ENCODE measurements at places on chromosomes 16 and 17.

DNA sequence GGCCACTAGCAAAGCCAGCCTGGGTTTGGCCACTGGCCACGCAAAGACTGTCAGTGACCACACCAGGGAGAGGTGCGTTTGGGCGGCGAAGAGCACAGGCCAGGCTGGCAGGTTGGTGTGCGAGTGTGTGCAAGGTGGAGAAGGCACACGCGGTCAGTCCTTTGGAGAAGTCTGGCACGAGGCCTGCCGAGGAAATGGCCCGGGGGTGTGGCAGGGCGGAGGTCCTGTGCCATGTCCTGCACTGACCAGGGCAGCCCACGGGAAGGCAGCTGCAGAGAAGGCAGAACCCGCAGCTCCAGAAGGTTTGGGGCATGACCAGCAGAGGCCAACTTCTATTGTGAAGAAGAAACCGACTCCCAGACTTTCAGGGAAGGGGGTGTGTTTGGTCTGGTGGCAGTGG, 90.8 kb downstream of the ADCY9 start:
- no peak for DNase-seq

DNA sequence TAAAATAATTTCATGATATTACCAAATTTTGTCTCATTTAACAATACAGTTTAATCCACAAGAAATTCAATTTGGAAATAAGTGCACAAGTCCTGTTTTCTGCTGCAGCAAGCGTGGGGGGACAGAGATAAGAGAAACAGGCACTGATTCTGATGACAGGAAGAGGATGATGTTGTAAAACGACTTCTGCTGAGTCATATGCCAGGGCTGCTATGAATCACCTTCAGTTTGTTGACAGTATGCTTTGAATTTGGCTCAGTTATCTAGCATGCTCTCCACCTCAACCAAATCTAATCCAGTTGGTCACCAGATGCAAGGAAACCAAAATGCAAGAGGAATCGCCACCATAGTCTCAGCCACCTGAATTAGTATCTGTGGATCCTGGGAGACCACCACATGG, 244.1 kb upstream of the MON1B start:
- DNase-seq, result no peak

DNA sequence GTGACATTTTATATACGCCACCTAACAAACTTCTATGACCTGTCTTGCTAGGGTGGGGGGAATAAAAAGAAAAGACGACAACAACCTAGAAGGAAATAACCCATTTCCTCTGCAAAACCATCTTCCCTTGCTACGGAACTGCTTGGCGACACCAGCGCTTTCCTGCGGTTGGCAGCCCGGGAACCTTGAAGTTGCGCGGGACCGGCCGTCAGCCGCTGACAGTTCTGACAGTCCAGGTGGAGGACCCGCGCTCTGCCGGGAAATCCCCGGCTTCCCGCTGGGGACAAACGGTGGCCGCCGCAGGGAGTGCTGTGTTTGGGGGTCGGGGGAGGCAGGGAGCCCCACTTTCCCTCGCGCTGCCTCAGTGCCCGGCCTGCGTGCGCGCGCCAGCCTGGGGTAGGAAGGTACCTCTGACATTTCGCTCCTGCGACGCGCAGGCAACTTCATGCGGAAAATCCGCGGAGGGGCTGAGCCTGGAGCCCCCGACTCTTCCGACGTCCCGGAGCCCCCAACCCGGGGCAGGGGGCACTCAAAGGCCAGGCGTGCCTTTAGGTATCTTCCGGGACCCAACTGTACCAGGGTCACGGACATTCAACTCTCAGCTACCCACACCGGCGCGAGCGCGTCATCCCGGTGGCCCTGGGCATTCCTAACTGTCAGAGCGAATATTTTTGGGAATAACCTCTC, 516 bp downstream of the SLC16A6 start:
- no peak for DNase-seq

GRCh38 chr16:11992008-11992584, 15.6 kb downstream of the SNX29 start:
- no peak for DNase-seq

DNA sequence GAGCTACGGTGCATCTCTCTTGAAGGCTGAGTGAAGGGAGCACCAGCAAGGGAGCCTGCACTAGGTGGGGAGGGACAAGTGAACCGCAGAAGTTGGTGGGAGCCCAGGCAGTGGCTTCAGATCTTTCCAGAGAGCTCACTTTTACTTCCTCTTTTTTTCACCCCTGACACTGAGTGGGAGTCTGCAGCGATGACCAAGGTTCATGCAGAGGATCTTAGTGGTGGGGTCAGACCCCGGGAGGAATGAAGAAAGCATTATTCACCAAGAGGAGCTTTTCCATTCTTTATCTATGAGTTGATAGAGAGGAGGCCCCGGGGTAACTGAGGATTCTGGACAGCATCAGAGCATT, 3.0 kb upstream of the CCL2 start:
- no peak for DNase-seq

GRCh38 chr16:81415751-81416150, 28.9 kb upstream of the CMIP start:
- no peak for DNase-seq

- no peak for DNase-seq
Observed at GRCh38 chr16:86882586-86883280, 304.4 kb downstream of the FOXL1 start.

DNA sequence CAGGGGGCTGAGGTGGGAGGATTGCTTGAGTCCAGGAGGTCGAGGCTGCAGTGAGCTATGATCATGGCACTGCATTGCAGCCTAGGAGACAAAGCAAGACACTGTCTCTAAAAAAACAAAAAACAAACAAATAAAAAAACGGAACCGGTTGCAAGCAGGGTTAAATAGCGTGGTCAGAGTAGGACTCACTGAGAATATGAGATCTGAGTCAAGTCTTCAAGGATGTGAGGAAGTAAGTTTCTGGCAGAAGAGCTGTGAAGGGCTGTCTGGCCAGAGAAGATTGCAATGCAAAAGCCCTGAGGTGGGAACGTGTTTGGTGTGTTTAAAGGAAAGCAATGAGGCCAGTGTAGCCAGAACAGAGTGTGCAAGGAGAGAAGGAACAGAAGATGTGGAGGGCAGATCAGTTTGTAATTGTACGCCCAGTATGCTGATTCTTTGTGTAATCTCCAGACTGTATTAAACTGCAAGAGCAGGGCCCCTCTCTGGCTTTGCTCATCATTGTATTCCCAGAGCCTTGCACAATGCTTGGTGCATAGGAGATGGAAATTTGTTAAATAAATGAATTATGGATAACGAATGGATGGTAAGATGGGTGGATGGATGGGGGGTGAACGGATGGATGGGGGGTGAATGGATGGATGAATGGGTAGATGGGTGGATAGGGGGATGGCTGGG, 6.3 kb downstream of the G6PC1 start:
- DNase-seq, result no peak

- DNase-seq, result no peak
Observed at GRCh38 chr17:41141361-41141760, 1.0 kb upstream of the KRTAP4-6 start.

DNA sequence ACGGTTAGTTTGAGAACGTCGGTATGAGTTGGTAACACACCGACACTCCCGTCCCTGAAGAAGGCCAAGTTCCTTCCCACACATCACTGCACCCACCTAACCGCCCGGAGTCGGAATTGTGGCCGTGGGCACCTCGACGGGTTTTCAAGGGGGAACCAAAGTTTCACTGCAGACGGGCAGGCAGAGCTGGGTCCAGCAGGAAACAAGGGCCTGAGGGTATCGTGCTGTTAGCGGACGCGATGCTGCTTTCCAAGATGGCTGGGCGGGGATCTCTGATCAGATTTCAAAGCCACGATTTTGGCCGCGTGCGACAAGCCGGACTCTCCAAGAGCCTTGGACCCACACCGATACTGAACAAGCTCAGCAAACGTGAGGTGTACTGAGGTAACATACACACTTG, 82.3 kb upstream of the DOC2B start:
- DNase-seq, result no peak

GRCh38 chr16:20430948-20431347, 20.4 kb upstream of the ACSM2A start:
- DNase-seq, result no peak

- no peak for DNase-seq
Observed at GRCh38 chr17:30950669-30951399, 20.0 kb upstream of the RNF135 start.

DNA sequence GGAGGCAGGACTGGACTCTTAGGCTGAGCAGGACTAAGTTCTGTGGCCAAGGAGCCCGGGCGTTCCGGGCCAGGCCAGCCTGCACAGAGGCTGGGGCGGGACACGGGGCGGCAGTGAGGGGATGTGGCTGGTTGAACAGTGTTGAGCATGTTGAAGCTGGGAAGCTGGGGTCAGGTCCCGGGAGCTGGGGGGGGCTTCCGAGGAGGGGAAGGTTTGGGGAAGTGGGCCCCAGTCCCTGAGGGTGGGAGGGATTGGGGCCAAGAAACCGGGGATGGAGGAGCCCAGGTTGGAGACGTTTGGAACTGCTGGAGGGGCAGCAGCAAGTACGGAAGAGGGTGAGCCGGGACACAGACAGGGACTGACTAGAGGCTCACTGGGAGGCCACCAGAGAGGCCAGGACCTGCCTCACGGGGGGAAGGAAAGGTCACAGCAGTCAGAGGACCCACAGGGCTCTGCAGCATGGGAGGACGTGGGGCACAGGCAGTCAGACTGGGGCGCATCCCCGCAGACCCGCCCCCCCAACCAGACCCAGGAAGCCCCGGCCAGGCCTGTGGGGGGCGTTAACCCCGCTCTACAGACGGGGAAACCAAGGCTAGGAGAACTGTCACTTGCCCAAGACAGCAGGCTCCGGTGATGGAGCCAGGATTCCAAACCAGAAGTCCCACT, 9.5 kb downstream of the TAX1BP3 start:
- DNase-seq, result no peak

DNA sequence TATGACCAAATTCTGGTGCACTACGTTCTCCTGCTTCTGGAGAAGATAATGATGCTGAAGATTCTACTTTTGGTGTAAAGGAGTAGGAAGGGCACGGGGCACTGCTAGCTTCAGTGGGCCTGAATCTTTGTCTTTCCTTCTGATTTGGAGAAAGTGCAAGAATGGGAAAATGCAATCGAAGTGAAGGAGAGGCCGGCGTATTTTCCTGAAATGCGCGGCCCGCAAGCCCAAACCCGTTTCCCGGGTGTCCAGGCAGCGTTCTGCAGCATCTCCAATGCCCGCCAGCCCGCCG, 372 bp upstream of the NDE1 start:
- DNase-seq, result no peak

- no peak for DNase-seq
Observed at GRCh38 chr16:69039333-69039941, 66.0 kb upstream of the HAS3 start.

GRCh38 chr17:3998436-3998835, 34.2 kb upstream of the ATP2A3 start:
- no peak for DNase-seq

DNA sequence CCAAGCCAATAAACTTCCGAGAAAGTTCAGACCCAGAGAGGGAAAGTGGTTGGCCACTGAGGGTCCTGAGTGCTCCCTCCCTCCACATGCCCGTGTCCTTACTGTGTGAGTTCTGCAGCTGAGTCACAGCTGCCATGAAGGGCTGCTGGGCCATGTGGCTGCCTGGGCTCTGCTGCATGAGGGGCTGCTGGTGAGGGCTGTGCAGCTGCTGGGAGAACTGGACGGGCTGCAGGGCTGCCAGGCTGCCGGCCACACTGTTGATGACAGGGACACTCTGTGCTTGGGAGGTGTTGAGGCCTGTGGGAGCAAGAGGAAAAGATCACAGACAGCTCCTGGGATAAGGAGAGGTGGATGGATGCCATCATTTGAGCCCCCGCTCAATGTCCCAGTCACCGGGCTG, 44.0 kb downstream of the HNF1B start:
- DNase-seq, result no peak

- no peak for DNase-seq
Observed at GRCh38 chr16:4790871-4791270, 2.7 kb upstream of the SEPTIN12 start.

- peak; percentile 49 for DNase-seq
Observed at GRCh38 chr17:36849871-36850348, 87.4 kb upstream of the LHX1 start.

GRCh38 chr17:79301469-79301868, 226.8 kb downstream of the ENGASE start:
- no peak for DNase-seq

GRCh38 chr17:44602970-44603369, 45.7 kb downstream of the FZD2 start:
- DNase-seq, result no peak

GRCh38 chr16:58152246-58152868, 23.2 kb upstream of the CFAP20 start:
- DNase-seq, result no peak

DNA sequence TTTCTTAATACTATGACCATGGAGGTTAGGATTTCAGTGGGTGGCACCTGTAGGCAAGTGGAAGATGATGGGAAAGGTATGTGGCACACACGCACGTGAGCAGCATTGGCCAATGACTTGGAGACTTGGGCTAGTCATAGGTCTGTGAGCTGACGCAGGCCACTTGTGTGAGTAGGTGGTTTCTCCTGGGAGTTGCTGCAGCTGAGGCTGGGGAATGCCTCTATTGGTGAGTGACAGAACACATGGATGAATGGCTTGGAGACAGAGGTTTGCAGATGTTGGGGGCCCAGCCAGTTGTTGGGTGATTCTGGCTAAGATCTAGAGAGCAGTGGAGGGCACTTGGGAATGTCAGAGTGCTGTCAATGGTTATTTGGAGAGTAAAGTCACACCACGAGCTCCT, 64.1 kb downstream of the MARF1 start:
- no peak for DNase-seq

GRCh38 chr17:39709998-39710964, 10.4 kb downstream of the ERBB2 start:
- DNase-seq, result no peak

- DNase-seq, result no peak
Observed at GRCh38 chr17:62172492-62173291, 107.6 kb upstream of the MED13 start.

DNA sequence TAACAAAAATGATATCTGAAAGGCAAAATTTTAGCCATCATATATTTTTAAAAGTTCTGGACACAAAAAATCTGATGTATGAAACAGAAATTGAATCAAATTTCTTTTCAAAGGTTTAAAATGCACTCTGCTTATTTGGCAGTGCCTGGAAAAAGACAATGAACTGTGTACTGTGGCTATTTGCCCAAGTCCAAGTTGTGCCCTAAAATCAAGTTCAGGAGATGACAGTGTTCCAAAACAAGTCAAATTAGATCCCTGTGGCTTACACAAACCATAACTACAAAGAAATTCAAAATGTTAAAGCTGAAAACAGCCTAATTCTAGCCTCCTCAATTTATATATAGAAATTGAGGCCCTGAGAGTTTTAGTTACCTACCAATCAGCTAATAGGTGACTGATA, 25.6 kb downstream of the CMC2 start:
- DNase-seq, result no peak
